ENCODE measurements at places on chromosomes 1 and 21. TPM values are rescaled to one million over a fixed set of nuclear protein-coding genes. Genes with fewer than 3 reads are reported as not detected.
A peak's percentile ranks its signal among the peaks of the same experiment; 100 is the strongest.

Gene GNG4
- total RNA-seq = 4.2 TPM

Gene CD52
- not detected for total RNA-seq

Gene LMOD1
- total RNA-seq = 6.4 TPM

Gene FCRL1
- not detected for total RNA-seq

Gene C1orf116
- total RNA-seq = 0.03 TPM

Gene UQCRH
- total RNA-seq = 817 TPM

DNA sequence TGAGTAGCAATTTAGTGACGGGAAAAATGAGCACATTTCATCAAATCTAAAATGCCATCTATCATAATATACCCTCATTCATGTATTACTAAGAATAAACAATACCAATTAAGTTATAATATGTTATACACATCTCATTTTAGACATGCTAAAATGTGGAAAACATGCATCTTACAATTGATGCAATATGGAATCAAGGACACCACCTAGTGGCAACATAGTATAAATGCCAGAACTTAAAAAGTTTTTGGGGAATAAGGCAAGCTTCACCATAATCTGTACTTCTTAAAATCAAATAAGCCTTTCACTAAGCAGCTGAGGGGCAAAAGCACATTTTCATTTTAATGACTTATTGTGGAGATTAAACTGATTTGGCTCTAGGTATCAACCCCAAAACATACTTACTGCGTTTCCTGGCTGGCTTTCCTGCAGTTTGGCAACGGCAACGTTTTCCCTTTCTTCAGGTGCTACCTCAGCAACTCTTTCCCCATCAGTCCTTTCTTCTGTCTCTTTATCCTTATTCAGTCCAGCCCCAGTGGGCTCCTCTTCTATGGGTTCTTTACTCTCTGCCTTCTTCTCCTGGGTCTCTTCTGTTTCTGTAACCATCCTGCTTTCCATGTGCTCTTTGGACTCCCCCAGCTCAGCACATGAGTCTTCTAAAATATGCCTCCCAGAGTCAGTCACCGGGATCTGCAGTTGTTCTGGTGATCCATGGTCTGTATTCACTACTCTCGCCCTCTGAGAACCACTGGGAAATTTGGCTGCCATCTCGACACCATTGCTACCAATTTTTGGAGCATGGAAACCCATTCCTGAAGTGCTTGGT lies 11.4 kb downstream of the SDE2 start:
- H3K4me1 ChIP-seq = no peaks in the 10 kb centered on the region
- no peak overlapping the region for H3K27ac ChIP-seq
- no peak overlapping the region for H3K4me3 ChIP-seq
- peaks cover 93% of the 10 kb centered on the region for H3K36me3 ChIP-seq

GRCh38 chr1:62306065-62306464 lies 13.2 kb downstream of the KANK4 start:
- no peaks in the 10 kb centered on the region for H3K4me1 ChIP-seq
- no peaks in the 10 kb centered on the region for H3K36me3 ChIP-seq
- no peak overlapping the region for H3K27ac ChIP-seq
- H3K4me3 ChIP-seq = no peak overlapping the region
- H3K27me3 ChIP-seq = no peaks in the 10 kb centered on the region

DNA sequence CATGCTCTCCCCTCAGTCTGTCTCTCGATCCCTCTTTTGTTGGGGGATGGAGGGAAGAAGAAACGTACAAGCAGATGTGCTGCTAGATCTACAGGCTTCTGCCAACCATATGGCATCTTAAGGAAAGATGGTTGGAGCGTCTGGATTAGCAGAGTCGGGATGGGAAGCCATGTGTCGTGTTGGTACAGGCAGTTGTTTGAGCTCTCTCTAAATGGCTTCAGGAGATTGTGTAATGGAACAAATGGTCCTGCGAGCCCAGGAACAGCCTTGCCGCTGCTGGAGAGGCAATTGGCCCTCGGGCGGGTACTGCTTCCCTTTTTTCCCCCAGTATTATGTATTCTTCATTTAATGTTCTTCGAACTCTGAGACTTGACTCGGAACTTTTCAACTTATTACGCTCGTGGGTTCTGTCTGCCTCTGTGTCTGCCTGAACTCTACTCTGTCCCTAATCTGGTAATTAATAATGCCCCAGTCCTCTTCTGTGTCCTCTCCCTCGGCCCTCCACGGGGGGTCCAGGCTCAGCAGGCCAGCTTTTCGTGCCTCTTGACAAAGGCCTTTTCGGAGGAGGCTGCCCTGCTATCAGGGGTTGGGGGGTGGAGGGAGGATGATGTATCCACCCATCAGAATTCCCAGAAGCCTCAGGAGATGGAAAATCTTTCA lies 215.3 kb downstream of the SDCCAG8 start:
- H3K27me3 ChIP-seq = no peaks in the 10 kb centered on the region
- H3K36me3 ChIP-seq = no peaks in the 10 kb centered on the region
- H3K4me3 ChIP-seq = no peak overlapping the region
- no peak overlapping the region for H3K27ac ChIP-seq
- DNase-seq = no peak

- H3K4me1 ChIP-seq = no peaks in the 10 kb centered on the region
- no peaks in the 10 kb centered on the region for H3K36me3 ChIP-seq
- DNase-seq = no peak
- no peak overlapping the region for H3K4me3 ChIP-seq
- no peak overlapping the region for H3K27ac ChIP-seq
- H3K27me3 ChIP-seq = no peaks in the 10 kb centered on the region
Observed at GRCh38 chr1:87743256-87743655, 414.6 kb downstream of the LMO4 start.

GRCh38 chr1:65605621-65606020 lies 185.2 kb downstream of the LEPR start:
- H3K27ac ChIP-seq = no peak overlapping the region
- H3K4me3 ChIP-seq = no peak overlapping the region
- no peaks in the 10 kb centered on the region for H3K36me3 ChIP-seq
- no peaks in the 10 kb centered on the region for H3K4me1 ChIP-seq
- no peaks in the 10 kb centered on the region for H3K27me3 ChIP-seq

DNA sequence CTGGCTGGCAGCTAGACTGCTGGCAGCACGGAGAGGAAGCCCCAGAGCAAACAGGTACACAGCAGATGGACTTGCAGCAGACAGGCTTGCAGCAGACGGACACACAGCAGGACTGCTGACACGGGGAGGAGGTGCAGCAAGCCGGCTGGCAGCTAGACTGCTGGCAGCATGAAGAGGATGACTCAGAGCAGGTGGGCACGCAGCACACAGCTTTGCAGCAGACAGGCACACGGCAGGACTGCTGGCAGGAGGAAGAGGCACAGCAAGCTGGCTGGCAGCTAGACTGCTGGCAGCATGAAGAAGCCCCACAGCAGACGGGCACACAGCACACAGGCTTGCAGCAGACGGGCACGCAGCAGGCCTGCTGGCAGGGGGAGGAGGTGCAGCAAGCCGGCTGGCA lies 498 bp downstream of the KRTAP10-2 start:
- peaks cover 13% of the 10 kb centered on the region for H3K27me3 ChIP-seq
- H3K36me3 ChIP-seq = no peaks in the 10 kb centered on the region
- H3K27ac ChIP-seq = no peak overlapping the region
- no peak overlapping the region for H3K4me3 ChIP-seq
- DNase-seq = no peak

DNA sequence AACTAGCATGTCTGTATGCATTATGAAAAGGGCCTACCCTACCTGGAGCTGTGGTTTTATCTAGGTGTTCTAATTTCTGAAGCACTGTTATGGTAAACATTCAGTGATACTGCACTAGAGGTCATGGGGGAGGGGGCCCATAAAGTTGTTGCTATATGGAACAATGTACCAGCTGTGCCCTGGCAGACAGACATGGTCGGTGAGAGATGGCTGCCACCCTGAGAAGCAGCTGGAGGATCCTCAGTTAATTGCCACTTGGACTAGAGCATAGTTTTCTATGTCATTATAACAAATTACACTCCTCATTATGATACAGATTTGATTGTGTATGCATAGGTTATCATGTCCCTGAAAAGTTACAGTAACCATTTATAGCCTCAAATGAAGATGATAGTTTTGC lies 45.4 kb downstream of the ILDR2 start:
- DNase-seq = no peak
- no peaks in the 10 kb centered on the region for H3K27me3 ChIP-seq
- H3K36me3 ChIP-seq = peaks cover 8% of the 10 kb centered on the region
- no peak overlapping the region for H3K27ac ChIP-seq
- H3K4me3 ChIP-seq = no peak overlapping the region

DNA sequence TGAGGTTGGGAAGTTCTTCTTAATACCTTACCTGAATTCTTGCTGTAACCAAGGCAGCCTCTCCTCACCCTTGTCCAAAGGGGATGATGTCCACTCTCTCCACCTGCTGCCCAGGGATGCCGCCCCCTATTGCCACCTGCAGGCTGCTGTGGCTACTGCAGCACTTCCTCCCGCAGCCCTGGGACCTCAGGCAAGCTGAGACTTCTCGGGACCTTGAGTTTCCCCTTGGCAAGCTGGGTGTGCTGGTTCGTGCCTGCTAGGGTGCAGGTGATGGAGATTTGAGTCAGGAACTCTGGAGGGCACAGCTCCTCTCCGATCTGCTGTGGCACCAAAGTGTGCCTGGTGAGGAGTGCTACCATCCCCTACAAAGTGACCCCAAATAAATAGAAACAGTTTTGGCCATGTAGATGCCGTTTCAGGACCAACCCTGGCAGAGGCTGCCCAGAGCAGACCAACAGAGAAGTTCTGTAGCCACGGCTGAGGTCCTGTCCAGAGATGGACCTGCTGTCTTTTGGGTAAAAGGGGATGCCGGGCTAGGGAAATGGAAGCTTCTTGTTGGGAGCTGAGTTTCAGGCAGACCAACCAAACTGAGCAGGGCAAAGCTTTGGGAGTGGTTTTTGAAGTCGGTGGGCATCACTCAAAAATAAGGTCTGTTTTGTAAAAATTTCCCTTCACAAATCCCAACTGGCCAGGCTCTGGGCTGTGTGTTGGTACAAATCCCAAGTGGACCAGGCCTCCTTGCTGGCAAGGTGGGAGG lies 31.7 kb downstream of the RUNX3 start:
- no peaks in the 10 kb centered on the region for H3K4me1 ChIP-seq
- no peak overlapping the region for H3K4me3 ChIP-seq
- peak; percentile 49 for DNase-seq
- no peak overlapping the region for H3K27ac ChIP-seq
- no peaks in the 10 kb centered on the region for H3K27me3 ChIP-seq
- H3K36me3 ChIP-seq = peaks cover 21% of the 10 kb centered on the region

DNA sequence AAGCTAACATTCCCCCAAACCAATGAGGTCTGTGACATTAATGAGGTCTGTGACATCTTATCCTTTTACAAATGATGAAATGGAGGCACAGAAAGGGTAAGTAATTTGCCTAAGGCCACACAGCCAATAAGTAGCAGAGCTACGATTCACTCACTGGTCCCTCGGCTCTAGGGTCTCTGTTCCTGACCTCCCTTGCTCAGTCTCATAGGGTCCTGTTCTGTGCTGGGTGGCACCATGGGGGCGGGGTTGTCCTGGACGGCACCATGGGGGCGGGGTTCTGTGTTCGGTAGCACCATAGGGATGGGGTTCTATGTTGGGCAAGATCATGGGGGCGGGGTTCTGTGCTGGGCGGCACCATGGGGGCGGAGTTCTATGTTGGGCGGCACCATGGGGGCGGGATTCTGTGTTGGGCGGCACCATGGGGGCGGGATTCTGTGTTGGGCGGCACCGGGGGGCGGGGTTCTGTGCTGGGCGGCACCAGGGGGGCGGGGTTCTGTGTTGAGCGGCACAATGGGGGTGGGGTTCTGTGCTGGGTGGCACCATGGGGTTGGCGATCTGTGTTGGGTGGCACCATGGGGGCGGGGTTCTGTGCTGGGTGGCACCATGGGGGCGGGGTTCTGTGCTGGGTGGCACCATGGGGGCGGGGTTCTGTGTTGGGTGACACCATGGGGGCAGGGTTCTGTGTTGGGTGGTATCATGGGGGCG lies 55.6 kb downstream of the CLSTN1 start:
- H3K27me3 ChIP-seq = no peaks in the 10 kb centered on the region
- peak overlapping the region; percentile 97 for H3K27ac ChIP-seq
- H3K4me3 ChIP-seq = no peak overlapping the region
- peaks cover 30% of the 10 kb centered on the region for H3K4me1 ChIP-seq

Data from SJSA1 (cell line).